ENCODE measurements at places on chromosomes 6 and 20.

- DNase-seq, result no peak
These were observed 491.8 kb downstream of the BTBD3 start for GRCh38 chr20:12409501-12409900.

- DNase-seq, result no peak
These were observed 48.9 kb upstream of the SIRPA start for GRCh38 chr20:1846341-1846740.

DNA sequence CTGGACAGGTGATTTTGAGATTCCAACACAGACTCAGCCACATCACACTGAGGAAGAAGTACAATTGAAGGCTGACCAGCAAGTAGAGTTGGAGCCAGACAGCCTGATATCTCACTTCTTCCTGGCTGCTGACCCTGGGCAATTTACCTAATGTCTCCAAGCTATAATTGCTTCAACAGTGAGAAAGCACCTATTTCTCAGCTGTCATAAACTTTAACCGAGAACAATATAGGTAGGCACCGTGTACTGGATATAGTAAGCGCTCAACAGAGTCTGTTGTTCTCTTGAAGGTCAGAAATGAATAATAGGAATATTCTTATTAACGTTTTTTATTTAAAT, 28.3 kb downstream of the STX7 start:
- no peak for DNase-seq

DNA sequence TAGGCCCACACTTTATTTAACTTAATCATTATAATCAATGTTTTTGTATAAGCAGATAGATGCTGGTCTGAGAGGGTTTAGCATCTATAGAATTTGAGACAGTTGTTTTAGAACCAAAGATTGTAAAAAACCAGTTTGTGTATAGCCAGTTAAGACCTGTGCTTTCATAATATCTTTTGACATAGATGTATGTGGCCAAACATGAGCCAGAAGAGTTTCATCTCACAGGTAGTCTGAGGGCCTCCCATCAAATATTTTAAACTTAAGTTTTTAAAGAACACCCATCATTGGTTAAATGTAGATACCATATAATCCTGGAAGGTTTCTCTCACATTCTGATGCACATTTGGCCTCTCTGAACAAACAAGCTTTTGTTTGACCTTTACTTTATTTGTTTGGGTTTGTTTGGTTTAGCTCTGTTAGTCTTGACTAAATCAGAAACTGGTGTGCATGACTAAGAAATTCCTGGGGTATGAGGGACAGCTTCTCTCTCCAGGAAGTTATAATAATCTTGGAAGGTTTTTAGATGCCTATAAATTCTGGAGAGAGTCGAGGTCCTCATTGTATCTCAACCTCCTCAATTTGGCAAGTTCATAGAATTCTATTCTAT, 58.0 kb upstream of the TMEM200A start:
- no peak for DNase-seq

GRCh38 chr6:13813621-13814175, 659 bp downstream of the MCUR1 start:
- no peak for DNase-seq

- peak; percentile 4 for DNase-seq
These were observed 912 bp downstream of the EYA4 start for GRCh38 chr6:133241901-133242636.

DNA sequence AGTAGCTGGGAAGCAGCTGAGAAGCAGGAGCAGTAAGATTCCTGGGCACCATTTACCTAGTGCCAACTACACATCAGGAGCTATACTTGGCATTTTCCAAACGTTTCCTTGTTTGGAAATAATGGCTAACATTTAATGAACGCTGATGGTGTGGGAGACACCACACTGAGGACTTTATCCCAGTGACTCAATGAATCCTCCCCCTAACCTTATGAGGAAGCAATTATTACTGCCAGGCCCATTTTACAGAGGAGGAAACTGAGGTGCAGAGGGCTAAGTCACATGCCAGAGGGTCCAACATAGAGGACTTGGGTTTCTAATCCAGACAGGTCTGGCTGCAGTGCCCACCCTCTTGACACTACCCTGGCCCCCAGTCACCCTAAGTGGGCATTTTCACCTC, 6.1 kb downstream of the PTGIS start:
- DNase-seq, result no peak

DNA sequence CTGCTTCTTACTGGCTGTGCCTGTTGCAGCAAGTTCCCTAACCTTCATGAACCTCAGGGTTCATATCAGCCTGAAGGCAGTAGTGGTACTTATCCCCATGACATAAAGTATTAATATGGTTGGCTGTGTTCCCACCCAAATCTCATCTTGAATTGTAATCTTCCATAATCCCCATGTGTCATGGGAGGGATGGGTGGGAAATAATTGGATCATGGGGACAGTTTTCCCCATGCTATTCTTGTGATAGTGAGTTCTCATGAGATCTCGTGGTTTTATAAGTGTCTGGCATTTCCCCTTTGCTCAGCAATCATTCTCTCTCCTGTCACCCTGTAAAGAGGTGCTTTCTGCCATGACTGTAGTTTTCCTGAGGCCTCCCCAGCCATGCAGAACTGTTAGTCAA, 61.8 kb downstream of the FAM229B start:
- DNase-seq, result no peak

DNA sequence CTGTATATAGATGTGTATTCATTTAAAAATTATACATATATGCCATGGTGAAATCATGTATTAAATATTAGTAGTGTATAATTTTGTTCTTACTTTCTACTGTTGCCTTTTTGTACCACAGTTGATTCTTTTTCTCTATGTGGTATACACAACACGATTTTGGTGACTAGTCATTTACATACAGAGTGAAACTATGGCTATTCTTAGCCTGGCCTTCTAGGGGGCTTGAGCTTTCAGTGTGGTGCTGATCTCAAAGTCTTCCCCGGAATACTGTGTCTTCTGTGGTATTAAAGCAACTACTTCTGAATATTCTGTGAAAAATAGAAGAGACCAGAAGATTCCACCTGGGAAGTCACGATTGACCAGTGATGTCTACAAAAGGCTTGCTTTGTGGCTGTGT, 301.9 kb downstream of the UTRN start:
- DNase-seq, result no peak

DNA sequence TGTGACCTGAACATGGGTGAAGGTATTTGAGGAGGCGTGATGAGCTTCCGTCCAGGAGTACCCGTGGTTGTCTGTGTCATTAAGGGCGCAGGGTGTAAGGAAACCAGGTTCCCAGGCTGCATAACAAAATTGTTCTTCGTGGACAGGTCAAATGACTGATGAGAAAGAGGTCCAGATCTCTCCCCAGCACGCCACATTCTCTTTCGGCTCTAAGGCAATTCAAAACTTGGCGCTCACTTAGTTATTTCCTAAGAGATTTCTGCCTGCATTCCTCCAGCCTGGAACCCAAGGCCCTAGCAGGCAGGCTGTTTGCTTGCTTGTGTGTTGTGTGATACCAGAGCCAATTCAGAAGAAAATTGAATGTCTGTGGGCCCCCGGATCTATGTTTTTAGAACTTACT, 139.9 kb downstream of the AGPAT4 start:
- no peak for DNase-seq

GRCh38 chr20:63531686-63532448, 5.3 kb downstream of the PTK6 start:
- no peak for DNase-seq

- DNase-seq, result no peak
These were observed 2.5 kb downstream of the ZNF831 start for GRCh38 chr20:59165891-59166709.
